ENCODE measurements at places on chromosomes 11 and 22.

DNA sequence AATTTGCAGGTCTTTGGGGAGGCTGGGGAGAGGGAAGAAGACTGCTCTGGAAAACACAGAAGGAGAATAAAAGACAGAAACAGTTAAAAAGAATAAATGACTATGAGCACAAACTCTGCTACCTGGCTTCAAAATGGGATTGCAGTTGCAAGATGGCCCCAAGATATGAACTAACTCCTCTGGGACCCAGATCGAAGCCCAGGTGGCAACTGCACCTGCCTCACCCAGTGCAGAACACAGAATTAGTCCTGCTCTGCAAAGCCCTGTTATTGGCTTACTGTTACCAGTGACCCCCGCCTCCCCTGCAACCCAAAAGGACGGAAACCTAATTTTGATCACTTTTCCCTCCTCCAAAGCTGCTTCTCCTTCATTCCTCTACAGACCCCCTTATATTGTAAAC lies 35.9 kb upstream of the POU2AF1 start:
- DNase-seq, result no peak

DNA sequence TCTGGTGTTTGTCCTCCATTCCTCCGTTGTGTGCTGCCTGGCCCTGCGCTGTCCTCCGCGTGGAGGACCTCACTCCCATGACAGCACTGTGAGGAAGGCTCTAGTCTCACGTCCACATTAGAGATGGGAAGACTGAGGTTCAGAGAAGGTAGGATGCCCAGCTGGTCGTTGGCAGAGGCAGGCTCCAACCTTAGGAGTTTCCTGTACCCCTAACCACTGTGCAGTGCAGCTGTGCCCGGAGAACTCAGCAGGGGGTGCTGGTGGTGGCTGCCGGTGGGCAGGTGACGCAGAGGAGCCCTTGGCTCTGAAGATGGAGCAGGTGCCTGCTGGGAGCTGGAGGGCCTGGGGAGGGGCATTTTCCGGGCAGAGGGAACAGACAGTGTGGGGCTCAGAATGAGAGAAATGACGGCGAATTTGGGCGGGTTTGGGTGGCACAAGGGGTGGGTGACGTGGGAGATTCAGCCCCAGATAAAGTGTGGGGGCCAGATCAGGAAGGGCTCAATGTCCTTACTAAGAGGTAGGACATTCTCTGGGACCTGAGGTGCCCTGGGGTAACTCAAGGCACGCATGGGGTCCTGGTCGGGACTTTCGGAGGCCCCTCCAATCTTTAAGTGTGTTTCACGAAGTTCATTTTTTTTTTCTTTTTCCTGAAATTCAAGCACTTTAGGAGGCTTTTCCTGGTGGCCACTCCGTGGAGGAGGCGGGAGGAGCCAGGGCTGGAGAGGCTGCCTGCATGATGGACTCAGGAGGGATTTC lies 535.0 kb downstream of the TBC1D22A start:
- DNase-seq, result no peak

DNA sequence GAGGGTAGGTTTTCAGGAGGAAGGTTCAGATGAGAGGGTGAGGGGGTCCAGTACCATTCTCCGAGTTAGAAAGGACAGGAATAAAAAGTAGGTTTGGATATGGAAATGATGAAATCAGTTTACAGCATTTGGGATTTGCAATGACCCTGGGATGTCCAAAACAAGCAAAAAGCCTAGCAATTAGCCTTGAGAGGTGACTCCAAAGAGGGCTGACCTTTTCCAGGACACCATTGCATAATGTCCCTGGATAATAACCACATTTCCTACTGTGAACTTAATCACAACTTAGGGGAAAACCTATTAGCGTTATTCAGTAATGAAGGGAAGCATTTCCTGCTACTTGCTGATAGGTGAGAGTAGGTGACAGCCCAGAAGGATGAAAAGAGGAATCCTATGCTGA lies 101.4 kb upstream of the ARHGAP42 start:
- no peak for DNase-seq

GRCh38 chr22:41334951-41335635 lies 33.8 kb downstream of the ZC3H7B start:
- no peak for DNase-seq

Measured in cortex of kidney (tissue), 1 donor.